ENCODE measurements at places on chromosomes 2 and 18.

- DNase-seq, result no peak
Observed at GRCh38 chr18:69230204-69230603, 170.5 kb upstream of the DOK6 start.

GRCh38 chr18:9838144-9838877 is 47.5 kb upstream of the TXNDC2 start:
- DNase-seq, result no peak

DNA sequence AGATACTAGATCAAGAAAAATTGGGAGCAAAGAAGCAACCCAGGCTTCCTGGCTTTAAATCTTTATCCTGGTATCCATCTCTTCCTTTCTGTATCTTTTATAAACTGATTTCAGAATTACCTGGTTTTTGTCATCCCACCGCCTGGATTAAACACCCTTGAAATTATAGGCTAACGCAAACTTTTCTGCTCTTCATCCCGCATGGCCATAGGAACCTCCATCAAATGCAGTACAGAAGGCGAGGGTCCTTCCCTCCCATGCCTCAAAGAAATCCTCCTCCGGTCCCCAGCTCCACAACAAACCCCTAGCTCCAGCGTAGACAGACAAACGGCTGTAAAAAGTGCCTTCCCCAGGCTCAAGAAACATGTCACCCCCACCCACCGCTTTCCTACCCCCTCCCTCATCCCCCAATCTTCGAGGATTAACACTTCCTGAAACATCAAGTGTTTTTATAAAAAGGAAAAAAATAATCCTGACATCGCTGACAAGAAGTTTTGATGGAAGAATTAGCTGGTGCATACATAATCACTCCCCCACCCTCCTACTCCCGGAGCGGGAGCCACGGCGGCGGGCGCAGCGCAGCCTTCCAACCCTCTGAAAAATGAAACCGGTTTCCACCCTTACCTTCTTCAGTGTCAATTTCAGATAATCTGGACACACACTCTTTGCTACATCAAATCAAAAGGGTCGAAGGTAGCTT is 7.6 kb downstream of the DLX1 start:
- DNase-seq, result no peak

GRCh38 chr2:117523711-117524238 is 290.7 kb upstream of the DDX18 start:
- no peak for DNase-seq

DNA sequence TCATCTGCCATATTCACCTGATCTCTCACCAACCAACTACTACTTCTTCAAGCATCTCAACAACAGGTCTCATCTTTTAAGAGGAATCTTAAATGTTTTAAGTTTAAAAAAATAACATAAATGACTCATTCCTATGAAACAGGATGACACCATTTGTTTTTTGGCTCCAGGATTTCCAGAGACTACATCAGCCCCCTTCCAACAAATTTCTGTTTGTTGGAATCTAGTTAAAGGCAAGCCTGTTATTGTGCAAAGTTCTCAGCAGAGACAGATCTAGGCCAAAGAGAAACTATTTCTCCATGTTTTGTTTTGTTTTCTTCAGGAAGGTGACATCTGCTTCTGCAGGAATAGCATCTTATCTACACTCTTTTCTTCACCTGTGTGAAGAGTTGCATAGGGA is 204.8 kb upstream of the SH3BP4 start:
- peak; percentile 17 for DNase-seq

DNA sequence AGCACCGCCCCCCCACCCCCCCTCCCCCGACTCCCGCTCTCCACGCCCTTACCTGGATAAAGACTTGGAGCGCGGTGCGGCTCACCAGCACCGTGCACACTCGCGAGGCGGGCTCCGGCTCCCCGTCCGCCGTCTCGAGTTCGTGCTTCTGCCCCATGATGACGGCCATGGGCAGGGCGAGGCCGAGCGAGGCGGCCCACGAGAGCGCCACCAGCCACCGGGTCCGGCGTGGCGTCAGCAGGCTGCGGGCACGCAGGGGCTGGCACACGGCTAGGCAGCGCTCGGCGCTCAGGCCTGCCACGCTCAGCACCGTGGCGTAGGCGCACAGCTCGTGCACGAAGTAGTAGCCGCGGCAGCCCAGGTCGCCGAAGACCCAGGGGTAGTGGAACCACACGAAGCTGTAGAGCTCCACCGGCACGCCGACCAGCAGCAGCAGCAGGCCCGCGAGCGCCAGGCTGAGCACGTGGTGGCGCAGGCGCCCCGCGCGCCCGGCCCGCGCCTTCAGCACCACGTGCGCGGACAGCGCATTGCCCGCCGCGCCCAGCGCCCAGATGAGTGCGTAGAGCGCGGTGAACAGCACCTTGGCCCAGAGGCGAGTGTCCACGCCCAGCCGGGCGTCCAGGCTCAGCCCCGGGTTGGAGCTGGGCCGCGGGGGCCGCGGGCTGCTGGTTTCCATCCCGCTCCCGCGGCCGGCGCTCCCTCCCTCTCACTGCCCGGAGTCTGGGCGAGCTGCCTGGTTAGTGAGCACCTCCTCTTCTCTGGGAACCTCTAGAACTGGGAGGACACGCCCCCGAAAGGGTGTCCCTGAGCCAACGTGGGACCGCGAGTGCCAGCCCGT is at the start of gene NTSR2:
TSS of gene NTSR2 (minus strand) at position 742 of the 838 bp plus-strand sequence. CDS start at position 676, 66 bp downstream.
- DNase-seq, result peak; percentile 40

DNA sequence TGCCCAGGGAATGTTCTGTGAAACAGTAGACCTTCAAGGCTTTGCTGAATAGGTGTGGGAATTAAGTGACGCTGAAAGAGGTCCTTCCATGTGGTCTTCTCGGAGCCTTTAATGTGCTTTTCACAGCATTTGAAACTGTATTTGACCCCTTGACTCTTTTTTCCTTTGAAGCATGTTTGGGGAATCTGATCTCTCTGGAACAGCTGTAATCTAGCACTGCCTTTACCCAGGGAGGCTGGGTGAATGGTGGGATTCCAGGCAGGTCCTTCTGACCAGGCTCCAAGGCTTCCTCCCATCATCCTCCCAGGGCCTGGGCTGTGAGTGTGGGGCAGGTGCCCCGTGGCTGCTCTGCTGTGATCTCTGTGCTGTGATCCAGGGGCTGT is 4.2 kb downstream of the ZAP70 start:
- no peak for DNase-seq

DNA sequence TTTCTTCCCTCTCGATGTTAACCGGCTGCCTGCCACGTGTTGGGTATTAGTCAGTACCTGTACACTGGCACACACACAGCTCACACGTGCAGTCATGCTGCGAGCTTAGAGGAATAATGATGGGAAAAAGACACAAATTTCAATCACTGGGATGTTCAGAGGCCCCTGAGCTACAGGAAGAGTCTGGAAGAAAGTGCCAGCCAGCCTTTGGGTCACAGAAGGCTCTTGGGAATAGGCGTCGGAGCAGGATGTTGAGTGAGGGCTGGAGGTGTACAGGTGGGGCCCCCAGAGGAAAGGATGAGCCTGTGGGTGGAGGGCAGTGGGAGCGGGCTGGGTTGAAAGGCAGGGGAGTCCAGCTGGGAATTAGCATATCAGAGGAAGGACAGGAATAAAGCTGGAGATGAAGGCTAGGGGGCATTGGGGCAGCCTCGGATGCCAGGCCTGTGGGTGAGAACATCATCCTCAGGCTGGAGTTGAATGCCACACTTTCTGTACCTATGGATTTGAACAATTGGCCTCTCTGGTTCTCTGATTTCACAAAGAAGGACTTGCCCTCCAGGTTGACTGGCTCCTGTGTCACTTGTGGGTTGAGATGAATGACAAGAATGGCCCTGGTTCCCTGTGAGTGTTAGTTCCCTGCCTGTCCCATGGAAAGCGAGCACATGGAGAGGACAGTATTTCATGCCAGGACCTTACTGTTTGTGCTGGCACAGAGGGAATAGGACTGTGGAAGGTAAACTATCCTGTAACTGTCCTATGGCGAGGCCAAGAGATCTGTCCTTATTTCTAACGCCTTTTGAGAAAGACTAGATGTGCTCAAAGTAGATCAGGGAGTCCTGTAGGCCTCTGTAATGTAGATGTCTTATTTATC is 40.6 kb downstream of the GREB1 start:
- DNase-seq, result no peak

DNA sequence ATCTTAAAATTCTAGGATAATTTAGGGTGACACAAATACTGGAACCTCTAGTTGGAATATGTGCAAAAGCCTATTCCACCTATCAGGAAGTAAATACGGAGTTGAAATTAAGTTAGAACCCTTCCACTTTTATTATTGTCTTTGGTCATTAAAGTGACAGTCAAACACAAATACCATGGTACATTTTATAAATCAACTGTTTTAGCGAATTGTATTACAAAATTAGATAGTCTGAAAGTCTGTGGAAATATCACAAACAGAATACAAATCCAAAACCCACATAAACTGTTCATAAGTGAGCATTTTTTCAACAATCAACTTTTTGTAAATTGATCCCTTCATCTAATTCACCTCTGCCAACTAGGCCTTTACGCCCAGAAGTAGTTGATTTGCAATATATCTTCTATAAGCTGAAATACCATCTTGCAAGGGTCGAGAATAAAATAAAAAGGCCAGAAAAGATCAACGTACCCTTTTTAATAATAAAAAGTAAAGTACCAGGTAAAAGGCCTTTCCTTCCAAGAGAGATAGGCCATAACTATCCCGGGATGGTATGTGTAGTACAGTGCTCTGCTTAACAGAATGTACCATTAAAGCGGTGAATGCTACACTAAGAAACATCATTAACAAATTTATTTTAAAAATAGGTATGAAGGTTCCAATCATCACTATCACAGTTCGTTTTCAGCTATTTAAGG is 1.3 kb downstream of the USP34 start:
- peak; percentile 51 for DNase-seq

Measured in adipocyte (in vitro differentiated cells).